ENCODE measurements at places on chromosomes 1 and 21.
A peak's percentile ranks its signal among the peaks of the same experiment; 100 is the strongest.

GRCh38 chr1:2145946-2146835, 48.4 kb downstream of the FAAP20 start:
- no peak for DNase-seq

GRCh38 chr1:119742202-119742601, 26.5 kb downstream of the HMGCS2 start:
- no peak for DNase-seq

DNA sequence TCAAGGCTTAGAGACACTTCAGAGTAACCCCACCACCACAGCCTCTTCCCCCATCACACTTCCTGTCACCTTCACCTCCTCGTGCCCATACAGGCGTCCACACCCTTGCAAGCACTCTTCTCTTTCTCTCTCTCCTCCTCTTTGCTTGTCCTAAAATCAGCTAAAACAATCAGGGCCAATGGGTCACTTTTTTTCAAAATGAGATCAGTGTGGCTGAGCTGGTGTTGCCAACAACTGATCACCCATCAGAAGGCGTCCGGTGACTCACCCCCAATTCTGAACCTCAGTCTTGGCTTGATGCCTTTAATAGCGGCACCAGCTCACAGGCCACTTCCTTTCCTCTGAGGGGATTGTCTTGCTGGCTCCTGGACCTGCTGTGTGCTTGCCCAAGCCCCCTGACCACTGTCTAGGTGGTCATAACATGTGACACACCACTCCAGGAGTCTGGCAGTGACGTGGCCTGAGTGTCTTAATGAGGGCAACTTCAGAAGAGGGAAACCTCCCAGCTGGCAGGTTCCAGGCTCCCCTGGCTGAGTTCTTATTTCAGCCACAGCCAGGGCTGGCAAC, 1.6 kb downstream of the DRAXIN start:
- no peak for DNase-seq

DNA sequence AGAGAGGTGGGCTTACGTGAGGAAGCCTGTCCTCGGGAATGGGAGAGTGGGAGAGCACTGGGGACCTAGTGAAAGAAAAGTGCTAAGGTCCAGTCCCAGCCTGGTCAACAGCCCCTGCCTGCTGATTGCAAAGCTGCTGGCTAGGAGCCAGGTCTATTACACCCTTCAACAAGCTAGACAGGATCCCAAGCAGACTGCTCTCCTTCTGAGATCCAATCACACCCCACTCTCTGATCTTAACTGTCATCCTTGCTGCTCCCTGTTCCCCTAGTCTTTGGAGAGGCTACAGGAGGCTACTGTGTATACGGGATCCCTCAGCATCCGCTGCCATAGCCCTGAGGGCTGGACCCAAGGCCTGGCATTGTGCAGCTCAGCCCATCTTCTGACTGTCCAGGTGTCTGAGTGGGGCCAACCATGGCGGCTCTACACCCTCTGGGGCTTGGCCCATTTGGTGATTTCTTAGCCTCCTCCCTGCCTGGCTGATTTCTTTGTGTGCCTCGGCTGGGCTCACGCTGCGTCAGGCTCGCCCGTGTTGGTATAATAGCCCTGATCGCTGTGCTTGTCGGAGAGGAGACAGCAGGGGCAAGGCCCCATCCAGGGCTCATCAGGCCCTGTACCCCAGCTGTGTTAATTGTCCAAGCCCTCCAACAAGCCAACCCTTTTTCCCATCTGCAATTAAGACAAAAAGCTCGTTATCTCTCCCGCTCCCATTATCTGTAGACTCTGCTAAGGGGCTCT, 43.9 kb downstream of the NAV1 start:
- DNase-seq: no peak

DNA sequence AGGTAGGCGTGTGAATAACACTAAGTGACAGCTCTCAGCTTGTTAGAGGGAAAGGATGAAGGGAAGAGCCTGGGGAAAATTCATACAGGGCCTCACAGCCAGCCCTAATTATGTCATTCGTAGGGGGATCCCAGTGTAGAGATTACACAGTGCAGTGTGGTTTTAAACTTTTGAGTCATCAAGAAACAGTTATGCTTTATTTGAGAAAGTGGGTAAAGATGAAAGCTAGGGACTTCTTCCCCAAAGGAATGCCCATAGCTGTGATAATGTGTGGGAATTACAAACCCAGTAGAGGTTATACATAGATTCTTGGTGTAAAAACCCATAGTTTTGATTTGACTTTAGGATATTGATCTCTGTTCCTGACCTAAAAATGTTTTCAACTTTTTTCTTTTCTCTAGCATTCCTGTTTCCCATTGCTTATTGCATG, 1.9 kb downstream of the TTF2 start:
- no peak for DNase-seq

DNA sequence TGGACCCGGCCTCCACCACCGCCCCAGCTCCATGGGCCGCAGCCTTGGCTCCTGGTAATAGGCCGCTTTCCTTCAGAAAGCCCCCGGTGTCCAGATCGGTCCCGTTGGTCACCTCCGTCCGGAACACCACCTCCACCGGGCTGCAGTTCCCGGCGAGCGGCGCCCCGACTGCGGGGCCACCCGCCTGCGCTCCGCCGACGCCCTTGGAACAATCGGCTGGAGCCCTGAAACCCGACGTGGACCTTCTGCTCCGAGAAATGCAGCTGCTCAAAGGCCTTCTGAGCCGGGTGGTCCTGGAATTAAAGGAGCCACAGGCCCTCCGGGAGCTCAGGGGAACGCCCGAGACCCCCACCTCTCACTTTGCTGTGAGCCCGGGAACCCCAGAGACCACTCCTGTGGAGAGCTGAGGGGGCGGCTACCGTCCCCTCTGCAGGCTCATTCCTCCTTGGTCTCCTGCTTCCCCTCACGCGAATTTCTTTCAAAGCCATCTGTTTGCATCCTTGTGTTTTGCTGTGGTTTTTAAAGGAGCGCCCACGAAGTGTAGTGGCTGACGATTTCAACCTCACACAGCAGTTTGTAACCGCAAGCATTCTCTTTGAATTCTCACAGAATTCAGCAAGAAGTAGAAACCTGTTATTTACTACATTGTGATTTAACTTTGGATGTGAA, 6.0 kb downstream of the FCRLB start:
- DNase-seq: no peak

DNA sequence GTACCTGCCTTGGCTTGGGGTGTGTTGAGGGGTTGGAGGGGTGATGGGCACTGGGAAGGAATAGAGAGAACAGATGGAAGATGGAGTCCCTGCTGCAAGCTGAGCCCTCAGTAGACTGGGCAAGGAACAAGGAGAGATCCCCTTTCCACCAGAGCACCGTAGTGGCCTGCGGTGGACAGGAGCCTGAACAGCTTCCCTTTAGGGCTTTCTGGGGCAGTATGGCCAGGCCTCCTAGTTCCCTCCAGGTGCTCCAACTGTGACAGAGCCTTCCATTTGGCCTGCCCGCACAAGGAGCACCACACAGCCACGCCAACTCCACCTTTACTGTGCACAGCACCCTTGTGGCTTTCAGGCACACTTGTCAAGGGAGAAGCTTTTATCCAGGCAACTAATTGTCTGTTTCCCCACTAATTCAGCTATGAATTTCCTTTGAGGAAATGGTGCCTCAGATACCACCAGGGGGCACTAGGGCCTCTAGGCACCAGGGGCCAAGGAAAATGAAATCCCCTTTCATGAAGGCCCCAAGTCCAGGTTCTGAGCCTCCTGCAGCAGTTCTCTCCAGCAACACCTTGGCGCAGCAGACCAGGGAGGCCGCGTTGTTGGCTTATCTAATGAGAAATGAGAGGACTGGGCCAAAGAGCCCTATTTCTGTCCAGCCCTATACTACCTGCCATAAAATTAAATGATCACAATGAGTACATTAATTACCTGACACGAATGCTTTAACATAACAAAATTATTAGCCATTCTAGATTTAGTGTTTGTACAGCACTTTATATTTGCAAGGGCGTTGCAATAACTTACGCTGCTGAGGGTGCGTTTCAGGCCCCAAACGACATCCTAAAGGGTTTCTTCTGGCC, 23.1 kb upstream of the ERI3 start:
- peak; percentile 22 for DNase-seq

- DNase-seq: no peak
These were observed 53.0 kb downstream of the GPR161 start for GRCh38 chr1:168083456-168084325.

DNA sequence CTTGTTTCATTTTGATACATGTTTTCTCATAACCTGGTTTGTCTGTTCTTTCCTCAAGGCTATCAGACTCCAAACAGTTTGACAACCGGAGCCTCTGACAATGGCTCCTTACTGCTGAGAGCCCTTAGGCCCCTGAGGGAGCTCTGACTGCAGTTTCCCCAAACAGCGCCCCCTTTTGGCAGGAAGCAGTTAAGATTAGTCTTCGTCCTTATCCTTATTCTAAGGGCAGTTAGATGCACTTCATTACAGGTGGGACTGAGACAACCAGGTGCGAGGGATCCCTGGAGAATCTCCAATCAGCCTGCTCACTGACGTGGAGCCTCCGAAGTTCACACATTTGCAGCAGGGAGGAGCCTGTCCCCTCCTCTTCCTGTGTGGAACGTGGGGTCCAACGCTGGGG, 393.1 kb downstream of the BRINP3 start:
- DNase-seq: no peak

GRCh38 chr1:78779831-78780230, 130.2 kb downstream of the IFI44 start:
- DNase-seq: no peak

GRCh38 chr21:25578056-25578961, 29.0 kb downstream of the MRPL39 start:
- DNase-seq: no peak

GRCh38 chr1:228920831-228921230, 185.6 kb downstream of the RHOU start:
- DNase-seq: no peak

- no peak for DNase-seq
These were observed 22.0 kb upstream of the ZBTB18 start for GRCh38 chr1:244029124-244029523.

DNA sequence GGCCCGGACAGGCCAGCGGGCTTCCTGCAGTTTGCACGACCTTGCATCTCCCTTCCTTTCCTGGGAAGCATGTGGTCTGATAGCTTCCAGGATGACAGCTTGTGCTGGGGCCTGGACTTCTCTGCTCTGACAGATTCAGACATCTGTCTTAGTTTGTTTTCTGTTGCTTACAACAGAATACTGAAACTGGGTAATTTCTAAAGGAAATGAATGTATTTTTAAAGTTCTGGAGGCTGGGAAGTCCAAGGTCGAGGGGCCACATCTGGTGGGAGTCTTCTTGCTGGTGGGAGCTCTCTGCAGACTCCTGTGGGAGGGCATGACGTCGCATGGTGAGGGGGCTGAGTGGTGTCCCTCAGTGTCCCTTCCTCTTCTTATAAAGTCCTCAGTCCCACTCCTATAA, 35.3 kb upstream of the TENT5B start:
- DNase-seq: no peak

DNA sequence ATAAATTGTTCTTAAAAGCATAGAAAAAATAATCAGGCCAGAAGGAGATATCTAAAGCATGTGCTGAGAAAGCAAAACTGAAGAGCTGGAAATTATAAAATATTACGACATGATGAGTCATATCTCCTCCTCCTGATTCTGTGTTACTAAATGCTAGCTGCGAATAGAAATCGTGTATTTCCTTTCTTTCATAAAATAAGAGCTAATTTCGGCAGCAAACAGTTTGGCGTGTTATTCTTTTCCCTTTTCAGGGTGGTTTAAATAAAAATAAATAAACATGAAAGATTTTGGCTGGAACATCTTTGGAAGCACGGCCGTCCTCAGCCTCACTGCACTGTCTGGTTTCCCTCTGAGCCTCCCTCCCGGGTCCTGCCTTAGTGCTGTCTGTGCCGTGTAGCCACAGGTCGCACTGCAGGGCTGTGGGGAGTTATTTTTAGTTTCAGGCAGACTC, 56.0 kb downstream of the ADARB1 start:
- DNase-seq: no peak

- DNase-seq: no peak
These were observed 286.7 kb downstream of the PTPRC start for GRCh38 chr1:198925567-198925966.

- DNase-seq: peak; percentile 19
These were observed 18.4 kb upstream of the LY9 start for GRCh38 chr1:160777486-160778089.

- no peak for DNase-seq
These were observed 92.9 kb downstream of the LAMC2 start for GRCh38 chr1:183278739-183279591.

- no peak for DNase-seq
These were observed 3.3 kb downstream of the KRTAP10-3 start for GRCh38 chr21:44555200-44555875.

DNA sequence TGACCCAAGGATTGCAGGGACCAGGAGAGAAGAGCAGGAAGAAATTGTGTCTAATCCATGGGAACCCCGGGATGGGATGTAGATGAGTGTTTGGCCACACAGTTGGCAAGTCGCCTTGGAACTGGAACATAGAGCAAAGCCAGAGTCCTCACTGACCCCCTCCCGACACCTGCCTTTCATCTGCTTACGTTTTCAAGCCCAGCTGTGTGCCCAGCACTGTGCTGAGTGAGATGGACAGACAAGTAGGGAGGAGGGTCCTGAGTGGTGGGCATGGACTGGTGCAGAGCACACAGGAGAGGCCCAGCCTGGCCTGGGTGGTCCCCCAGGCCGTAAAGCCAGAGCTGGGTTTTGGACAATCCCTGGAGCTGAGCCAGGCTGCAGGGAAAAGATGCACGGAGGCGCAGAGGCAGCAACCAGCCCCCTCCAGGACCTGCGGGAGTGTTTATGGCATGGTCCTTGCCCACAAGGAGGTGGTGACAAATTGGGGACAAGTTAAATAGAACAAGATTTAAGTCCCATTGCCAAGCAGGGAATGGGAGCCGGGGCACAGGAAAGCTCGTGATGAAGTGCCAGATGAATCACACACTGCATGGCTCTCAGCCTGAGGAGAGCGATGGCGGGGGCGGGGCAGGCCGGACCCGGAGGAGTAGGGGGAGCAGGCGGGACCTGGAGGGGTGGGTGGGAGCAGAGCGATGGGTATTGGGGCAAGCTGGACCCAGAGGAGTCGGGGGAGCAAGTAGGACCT, 157.8 kb upstream of the VAMP3 start:
- DNase-seq: no peak

DNA sequence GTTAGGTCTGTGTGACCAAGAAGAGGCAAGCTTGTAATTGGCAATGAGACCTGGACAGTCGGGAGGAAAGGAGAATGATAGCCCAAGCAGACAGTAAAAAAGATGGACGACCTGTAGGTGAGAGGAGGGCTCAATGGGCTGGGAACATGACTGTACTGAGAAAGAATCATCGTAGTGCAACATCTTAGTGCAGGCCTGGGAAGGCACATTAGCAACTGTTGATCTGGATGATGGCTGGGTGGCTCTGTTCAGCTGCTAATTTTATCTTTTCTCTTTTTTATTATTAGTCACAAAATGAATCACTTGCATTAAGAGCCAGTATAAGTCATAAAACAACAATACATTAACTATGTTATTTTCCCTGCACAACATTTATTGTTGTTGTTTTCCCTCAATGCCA, 32.9 kb downstream of the IFI44 start:
- DNase-seq: no peak

- no peak for DNase-seq
These were observed 50.5 kb upstream of the PRELP start for GRCh38 chr1:203424861-203425662.

DNA sequence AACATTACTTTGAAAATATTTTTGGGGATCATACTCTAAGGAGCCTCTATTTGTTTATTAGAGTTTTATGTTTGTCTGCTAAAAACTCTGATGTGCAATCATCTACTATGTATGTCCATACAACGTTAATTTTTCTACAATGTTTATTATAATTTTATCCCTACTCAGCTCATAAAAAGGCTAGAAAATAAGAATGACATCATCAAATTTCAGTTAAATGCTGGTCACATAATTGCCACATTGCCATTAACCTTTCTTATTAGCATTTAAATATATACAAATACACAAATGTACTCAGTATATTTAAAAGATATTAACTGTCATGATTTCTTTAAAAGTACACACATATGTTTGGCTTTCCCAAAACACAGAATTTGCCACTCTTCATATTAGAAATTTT, 191.6 kb downstream of the BRINP3 start:
- no peak for DNase-seq

Data from activated T-cell treated with anti-CD3 and anti-CD28 coated beads for 1 hour (primary cell).